Fibroblast of skin of right biceps (primary cell): ENCODE measurements at places on chromosomes 4 and X.

DNA sequence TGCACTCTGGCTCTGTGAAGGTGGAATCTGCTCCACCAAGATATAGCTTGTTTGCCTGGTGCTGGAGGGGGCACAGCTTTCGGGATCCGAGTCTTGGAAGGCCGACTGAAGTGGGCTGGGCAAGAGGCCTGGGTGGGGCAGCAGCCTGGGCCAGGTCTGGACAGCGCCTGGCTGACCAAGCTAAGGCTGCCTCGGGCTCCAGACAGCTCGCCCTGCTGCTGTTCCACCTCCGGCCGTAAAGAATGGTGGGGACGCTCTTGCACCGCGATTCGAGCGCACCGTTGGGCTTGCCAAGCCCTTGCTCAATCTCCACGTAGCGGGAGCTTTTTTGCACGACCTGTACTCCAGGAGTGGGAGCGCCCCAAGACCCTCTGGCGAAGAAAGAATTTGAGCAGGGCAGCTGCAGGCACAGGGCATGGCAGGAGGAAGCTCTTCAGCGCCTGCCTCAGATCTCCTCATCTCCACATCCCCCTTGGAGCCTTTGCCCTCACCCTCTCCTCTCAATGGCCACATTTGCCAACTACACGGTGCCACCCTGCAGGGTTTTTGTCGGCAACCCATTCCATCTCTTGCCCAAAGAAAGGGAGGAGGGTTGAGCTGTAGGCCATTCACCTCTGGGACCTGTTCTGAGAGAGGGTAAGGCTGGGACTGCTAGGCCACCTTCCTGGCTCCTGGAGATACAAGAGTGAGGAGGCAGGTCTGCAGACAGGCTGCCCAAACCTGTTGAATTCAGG is 18.9 kb downstream of the CNGA2 start:
- DNase-seq: peak; percentile 44

DNA sequence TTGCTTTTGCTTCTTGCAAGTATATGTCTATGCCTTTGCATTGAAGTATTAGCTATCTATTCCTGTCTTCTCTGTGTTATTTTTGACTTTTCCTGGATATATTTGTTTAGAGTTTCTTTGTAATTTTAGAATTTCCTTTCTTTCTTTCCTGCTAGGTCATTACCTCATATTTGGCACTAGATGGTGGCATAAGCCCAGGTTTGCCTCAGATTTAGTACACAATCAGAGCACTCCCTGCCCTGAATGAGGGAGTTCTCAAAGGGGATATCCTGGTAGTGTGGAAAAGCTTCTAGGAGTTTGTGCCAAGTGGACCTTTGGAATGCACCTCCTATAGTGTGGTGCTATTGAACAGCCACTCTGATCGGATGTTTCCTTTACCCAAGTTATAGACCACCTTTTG is 181.6 kb downstream of the UGT8 start:
- peak; percentile 34 for DNase-seq

DNA sequence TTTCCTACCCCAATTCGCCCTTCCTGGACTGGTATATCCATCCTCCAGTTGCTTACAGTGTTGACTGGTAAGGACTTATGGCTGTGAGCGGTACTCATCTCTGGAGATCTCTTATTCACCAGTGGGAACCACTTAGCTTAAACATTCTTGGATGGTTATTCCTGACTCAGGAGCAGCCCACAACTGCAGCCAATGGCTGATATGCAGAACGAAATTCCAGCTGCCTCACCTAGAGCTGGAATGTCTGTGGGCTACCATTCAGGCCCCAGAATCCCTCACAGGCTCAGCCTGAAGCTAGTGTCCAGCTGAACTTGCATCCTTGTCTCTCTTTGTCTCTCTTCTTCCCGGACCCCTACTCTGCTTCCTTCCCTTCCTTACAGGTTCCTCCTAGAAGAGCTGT is 138.9 kb upstream of the SMIM31 start:
- no peak for DNase-seq

- no peak for DNase-seq
Observed at GRCh38 chrX:104712515-104712914, 146.5 kb downstream of the IL1RAPL2 start.

DNA sequence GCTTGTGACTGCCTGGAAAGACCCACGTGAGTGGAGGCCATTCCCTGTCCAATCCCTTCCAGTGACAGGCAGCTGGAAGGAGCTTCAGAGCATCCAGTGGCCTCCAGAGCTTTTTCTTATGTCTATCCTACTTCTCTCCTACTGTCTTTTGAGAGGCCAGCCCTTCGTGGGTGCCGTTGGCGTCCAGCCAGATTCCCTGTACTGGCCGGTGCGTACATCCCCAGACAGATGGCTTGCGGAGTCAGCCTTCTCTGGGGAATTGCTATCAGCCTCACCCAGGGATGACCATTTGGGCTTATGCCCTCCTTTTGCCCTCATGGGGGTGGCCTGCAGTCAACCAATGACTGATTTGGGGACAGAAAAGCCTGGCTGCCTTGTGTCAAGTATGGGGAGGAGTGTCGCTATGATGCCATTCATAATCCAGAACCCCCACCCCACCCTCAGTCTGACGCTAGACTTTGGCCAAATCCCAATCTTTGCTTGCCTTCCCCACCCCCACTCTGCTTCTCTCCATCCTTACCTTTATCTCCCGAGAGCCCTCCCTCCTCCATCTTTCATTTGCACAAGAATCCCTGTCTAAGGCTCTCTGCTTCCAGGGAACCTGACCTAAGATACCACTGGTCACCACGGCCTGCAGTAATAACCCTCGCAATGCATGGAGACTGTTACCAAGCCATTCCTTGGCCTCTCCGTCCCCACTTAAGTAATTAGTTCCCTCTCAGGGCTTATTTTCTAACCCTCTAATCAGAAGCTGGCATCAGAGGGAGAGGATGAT is 150.3 kb upstream of the BCOR start:
- no peak for DNase-seq

DNA sequence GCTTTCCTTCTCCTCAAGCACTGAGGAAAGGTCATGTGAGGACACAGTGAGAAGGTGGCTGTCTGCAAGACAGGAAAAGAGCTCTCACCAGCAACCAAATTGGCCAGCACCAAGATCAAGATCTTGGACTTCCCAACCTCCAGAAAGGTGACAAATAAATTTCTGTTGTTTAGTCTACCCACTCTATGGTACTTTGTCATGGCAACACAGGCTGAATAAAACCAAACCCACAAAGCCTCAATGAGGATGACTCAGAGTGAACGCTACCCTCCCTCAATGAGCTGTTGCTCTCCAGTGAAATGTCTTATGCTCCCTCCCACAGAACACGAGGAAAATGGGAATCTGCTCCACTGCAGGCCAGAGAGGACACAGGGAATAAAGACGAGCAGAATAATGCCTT is 244.1 kb downstream of the RAB28 start:
- peak; percentile 4 for DNase-seq

DNA sequence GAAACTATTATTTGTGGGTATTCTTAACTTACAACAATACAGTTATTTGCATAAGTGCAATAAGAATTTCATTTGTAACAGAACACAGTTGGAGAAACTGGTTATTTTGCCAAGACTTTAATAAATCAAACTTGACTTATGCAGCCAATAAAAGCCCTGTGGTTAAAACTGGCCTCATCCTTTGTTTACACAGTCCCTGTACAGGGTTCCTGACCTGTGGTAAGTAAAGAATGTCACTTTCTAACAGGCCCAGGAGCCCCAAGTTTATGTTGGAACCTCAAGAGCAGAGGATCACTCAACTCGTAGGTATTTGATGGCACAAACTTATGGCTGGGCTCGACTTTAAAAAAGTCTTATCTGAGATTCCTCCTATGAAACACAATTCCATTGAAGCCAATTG is 88.6 kb upstream of the PTCHD1 start:
- DNase-seq: no peak

GRCh38 chr4:99857307-99857706 is 36.9 kb downstream of the LAMTOR3 start:
- no peak for DNase-seq

- DNase-seq: no peak
Observed at GRCh38 chr4:41039317-41039716, 175.0 kb downstream of the APBB2 start.

GRCh38 chr4:137583671-137584070 is 51.4 kb upstream of the PCDH18 start:
- DNase-seq: no peak

DNA sequence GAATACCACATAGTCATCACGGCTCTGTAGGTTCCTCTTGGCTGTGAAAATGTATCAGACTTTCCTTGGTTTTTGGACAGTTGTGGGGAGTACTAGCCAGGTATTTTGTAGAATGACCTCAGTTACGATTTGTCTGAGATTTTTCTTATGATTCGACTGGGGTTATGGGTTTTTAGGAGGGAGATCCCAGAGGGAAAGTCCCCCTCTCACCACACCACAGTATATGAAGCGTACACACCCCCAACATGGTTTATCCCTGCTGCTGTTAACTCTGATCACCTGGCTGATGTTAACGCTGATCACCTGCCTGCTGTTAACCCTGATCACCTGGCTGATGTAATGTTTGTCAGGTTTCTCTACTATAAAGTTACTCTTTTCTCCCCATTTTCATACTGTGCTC is 72.6 kb downstream of the ANAPC4 start:
- no peak for DNase-seq

- DNase-seq: no peak
Observed at GRCh38 chrX:13892856-13893255, 76.0 kb upstream of the GPM6B start.

GRCh38 chr4:5927747-5928146 is 34.9 kb upstream of the CRMP1 start:
- DNase-seq: no peak

DNA sequence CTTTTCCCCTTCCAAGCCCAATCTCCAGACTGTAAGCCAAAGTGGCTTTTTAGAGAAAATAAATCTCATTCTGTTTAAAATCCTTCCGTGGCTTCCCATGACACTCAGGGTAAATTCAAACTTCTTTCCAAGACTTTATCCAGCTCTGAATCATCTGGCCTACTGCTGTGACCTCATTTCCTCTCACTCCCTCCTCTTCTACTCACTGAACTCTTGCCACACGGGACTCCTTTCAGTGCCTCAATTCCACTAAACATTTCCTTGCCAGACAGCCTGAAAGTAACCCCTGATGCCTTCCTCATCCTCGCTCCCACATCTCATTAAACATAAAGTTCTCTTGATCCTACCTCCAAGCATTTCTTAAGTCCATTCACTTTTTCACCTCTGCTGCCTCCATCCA is 27.8 kb upstream of the RNF128 start:
- peak; percentile 42 for DNase-seq

GRCh38 chrX:43559644-43560043 is 96.5 kb upstream of the MAOA start:
- peak; percentile 17 for DNase-seq

- no peak for DNase-seq
Observed at GRCh38 chr4:47513461-47513860, 28.4 kb downstream of the ATP10D start.

DNA sequence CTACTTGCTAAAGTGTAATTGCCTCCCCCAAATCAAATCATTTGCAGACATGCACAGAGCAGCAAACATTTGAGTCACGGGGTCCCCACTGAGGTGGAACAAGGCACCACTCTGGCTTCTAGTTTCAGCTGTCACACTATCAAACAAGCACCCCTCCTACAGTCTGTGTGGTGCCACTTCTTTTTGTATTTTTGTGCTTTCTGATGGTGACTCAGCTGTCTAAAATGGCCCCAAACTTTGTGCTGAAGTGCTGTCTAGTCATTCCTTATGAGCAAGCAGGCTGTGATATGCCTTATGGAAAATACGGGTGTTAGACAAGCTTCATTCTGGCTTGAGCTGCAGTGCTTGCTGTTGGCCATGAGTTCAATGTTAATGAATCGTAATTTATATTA is 15.4 kb downstream of the IGFBP7 start:
- peak; percentile 81 for DNase-seq

DNA sequence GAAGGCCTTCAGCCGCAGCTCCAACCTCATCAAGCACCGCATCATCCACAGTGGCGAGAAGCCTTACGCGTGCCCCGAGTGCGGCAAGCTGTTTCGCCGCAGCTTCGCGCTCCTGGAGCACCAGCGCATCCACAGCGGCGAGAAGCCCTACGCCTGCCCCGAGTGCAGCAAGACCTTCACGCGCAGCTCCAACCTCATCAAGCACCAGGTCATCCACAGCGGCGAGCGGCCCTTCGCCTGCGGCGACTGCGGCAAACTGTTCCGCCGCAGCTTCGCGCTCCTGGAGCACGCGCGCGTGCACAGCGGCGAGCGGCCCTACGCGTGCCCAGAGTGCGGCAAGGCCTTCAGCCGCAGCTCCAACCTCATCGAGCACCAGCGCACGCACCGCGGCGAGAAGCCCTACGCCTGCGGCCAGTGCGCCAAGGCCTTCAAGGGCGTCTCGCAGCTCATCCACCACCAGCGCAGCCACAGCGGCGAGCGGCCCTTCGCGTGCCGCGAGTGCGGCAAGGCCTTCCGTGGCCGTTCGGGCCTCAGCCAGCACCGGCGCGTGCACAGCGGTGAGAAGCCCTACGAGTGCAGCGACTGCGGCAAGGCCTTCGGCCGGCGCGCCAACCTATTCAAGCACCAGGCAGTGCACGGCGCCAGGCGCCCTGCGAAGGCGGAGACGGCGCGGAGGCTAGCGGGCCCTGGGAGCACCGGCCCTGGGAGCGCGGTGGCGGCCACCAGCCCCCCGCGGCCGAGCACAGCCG is 9.8 kb downstream of the ZFP92 start:
- DNase-seq: no peak

- no peak for DNase-seq
Observed at GRCh38 chrX:9433596-9433995, 31.3 kb upstream of the TBL1X start.

DNA sequence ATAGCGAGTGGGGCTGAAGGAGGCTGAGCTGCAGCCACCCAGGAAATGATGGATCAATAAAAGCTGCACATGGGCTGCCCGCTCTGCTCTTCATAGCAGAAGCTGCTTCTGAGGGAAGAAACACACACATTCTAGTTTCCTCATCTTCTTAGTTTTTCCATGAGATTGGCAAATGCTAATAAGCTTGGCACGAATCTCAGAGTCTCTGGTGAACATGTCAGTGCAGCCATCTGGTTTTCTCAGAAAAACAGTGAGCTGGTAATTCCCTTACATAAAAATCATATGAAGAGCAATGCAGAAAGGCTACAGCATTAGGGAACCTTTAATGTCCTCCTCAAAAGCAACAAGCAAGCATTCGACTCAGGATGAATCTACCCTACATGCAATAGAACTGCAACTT is 69.9 kb downstream of the GATB start:
- no peak for DNase-seq

- DNase-seq: peak; percentile 2
Observed at GRCh38 chrX:21806691-21807090, 32.7 kb upstream of the MBTPS2 start.

GRCh38 chrX:130247996-130248395 is 20.7 kb downstream of the ZNF280C start:
- DNase-seq: no peak

DNA sequence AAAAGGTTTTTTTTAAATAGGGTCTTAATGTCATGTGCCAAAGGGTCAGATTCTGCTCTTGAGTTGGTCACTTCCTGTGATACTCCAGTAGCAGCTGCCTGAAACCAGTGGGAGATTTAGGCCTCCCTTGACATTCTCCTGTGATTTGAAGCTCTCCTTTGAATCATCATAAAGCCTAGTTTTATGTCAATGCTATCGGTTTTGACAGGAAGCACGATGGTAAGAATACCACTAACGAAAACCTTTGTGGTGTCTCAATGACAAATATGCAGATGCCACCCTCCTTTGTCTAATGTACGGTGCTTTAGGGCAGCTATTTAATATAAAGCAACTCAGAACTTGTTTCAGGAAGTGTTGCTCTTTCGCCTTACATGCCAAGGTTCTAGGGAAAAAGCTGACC is 44.2 kb downstream of the CCNI start:
- no peak for DNase-seq
